ENCODE measurements at places on chromosomes 13 and 19. TPM values are rescaled to one million over a fixed set of nuclear protein-coding genes. Genes with fewer than 3 reads are reported as not detected.

DNA sequence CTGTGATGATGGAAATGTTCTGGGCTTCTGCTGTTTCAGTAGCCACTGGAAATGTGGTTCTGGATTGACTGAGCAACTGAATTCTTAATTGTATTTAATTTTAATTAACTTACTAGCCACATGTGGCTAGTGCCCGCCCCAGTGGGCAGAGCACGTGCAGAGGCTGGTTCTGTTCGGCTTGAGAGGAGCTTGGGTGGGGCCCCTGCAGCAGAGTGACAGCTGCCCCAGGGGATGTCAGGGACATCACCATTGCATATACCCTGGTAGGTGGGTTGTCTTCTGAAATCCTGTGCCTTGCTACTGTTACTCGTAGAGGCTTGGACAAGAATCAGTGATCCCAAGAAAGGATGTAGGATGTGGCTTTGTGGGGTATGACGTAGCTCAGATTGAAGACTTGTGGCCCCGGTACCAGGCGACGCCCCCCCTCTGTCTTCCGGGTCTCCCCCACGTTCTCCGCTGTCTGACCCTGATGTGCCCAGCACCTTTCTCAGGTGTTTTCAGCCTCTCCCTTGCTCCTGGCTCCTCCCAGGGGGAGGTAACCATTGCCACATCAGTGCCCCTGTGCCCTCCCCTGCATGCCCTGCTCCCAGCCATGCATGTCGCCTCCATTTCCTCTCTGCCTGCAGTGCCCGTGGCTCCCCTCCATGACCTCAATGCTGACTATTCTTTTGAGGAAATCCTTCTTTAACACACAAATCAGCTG, 102.6 kb upstream of the RNF113B start:
- no peak for DNase-seq

The SLC7A10 gene
- total RNA-seq: 6.3 TPM

DNA sequence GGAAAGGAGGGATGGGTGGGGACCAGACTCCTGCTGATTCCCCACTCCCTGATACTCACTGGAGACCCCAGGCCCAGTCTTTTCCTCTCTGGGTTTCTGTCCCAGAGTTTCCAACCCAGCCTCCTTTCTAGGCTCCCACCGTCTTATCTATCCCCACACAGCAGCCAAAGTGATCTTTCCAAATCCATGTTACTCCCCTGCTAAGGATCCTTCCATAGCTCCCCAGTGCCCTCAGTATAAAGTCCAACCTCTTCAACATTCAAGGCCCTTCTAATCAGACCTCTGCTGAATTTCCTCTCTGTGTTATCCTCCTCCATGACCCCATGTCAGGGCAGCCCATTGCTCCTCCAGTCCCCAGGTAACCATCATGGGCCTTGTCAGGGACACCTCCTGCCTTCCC, 1.3 kb upstream of the TGFB1 start:
- DNase-seq: no peak

The RFPL4AL1 gene
- total RNA-seq: not detected

The RGL3 gene
- 49.4 TPM for total RNA-seq
